ENCODE measurements at places on chromosomes 12 and 14.

DNA sequence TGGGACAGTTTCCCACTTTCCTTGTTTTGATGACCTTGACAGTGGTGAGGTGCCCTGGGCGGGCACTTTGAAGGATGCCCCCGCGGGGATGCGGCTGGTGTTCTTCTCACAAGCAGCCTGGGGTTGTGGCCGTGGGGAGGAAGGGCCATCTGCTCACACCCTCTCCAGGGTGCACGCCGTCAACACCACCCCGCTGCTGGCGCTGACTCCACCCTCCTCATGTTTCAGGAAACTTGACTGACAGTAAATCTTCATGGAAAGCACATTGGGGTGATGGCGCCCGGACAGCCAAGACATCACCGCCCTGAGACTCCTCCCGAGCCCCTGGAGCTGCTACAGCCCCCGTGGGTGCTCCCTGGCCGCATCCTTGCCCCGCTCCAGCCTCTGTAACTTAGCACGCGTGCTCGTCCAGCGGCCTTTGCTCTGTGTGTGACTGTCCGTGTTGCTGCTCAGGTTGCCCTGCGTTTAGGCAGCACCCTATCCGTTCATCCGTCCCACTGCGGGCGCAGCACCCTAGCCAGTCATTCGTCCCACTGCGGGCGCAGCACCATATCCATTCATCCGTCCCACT is 150.2 kb upstream of the C14orf180 start:
- DNase-seq = no peak

DNA sequence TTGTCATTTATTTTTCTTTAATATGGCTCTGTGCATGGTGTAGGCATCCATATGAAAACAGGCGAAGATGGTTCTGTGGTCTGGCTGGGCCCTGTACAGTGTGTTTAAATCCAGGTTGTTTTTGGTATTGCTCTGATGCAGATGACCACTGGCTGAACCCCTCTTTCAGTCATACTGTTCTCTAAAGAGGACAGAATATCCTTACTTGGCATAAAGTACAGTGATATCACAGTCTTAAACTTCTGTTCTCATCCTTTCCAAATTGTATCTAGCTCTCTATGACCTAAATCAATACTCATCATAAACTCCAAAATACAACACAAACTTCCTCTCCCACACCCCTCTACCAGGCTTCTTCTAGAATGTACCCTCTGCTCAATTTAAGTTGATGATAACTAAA is 252.7 kb upstream of the FAR2 start:
- no peak for DNase-seq

GRCh38 chr12:25557830-25558436 is 4.8 kb upstream of the LMNTD1 start:
- no peak for DNase-seq

DNA sequence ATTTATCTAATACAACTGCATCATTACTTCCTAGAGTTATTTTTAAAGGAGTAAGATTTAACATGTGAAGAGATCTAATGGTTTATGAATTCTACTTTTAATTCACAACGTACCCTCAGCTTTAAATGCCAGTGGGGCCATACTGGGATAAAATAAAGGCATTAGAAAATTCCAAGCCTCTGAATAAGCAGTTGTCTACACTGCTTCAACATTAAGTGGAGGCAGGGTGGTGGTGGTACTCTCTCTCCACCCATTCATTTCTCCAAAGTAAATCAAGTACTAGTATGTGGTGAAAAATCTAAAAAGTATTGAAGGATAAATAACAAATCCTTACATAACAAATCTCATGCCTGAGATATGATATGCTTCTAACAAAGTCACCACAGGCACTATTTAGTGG is 52.4 kb downstream of the FERMT2 start:
- no peak for DNase-seq

GRCh38 chr12:102005256-102005655 is 56.5 kb downstream of the WASHC3 start:
- no peak for DNase-seq

GRCh38 chr14:81440041-81440440 is 39.9 kb upstream of the STON2 start:
- no peak for DNase-seq

DNA sequence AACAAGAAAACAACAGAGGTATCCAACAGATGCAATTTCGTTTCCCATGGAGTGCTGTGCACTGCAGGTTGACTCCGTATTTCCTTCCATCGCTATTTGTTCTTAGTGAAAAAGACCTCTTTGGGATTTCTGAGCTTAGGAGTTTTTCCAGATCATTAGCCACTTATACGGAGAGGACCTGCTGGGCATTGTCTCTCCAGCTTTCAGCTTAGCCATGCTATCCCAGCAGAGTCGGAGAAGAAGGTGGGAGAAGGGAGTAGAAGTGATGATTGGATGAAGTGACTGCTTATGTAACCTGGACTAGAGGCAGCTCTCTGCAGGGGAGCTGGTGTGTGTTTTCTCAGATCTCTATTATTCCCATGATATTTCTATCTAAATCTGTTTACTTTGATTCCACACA is 737.7 kb downstream of the DIO2 start:
- DNase-seq = no peak

GRCh38 chr14:104647467-104648043 is 41.9 kb upstream of the INF2 start:
- no peak for DNase-seq

DNA sequence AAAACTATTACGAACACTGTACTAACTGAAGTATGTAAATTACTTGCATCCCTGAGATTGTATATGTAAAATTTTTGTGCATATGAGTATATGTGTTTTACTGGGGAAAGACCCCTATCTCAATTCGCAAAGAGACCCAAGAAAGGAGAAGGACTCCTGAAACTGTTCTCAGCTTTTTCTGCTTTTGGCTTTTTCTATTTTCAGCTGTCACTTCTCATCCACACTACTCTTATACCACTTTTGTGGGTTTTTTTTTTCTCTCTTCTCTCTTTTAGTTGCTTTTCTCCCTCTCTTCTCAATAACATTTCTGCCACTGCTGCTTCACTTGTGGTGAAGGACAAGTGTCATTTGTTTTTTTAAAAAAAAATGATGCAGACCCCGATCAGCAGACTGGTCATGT is 39.8 kb downstream of the NIN start:
- no peak for DNase-seq

- DNase-seq = no peak
These were observed 74.8 kb upstream of the DICER1 start for GRCh38 chr14:95231966-95232633.

DNA sequence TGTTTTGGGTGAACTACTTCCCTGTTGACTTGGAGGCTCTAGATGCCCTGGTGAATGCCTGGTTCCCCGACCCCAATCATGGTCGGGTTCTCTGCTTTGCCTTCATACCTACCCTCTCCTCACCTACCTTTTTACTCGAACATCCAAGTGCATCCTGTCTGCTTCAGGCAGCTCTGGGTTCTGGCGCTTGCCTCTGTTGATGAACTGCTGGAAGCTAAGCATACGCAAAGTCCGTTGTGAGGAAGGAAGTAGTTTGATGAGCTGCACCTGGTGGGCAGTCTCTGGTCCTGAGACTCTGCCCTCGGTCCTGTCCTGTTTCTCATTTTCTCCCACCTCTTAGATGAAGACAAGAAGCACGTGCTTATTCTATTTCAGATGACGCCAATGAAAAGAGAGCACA is 13.6 kb downstream of the KCNH3 start:
- DNase-seq = no peak

GRCh38 chr14:48568688-48569087 is 893.3 kb upstream of the MDGA2 start:
- no peak for DNase-seq

DNA sequence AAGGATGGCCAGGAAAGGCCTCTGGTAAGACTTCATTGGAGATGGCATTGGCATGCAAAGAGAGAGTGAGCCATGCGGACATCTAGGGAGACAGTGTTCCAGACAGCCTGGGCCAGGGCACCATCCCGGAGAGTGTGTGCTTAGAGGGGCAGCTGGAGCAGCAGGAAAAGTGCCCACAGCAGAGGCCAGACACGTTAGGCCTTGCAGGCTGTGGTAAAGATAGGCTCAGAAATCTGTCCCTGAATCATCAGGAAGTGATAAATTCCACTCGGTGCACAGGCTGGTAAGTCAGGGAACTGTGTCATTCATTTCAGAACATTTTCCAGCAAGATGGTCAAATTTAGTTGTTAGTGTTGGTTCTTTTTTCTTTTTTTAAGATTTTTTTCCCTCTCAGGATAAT is 8.8 kb downstream of the GALNT16 start:
- no peak for DNase-seq

All from stimulated activated CD8-positive, alpha-beta memory T cell treated with anti-CD3 and anti-CD28 coated beads, Interleukin-4, amount 100 ng/mL, for 4 hours (primary cell).